Endothelial cell of umbilical vein (primary cell): ENCODE measurements at places on chromosomes 5 and 9. TPM values are rescaled to one million over a fixed set of nuclear protein-coding genes. Genes with fewer than 3 reads are reported as not detected.

ZFP2 gene
- 0.21 and 0.75 TPM in 2 replicates for total RNA-seq

ARL14EPL gene
- total RNA-seq: 0.58 TPM in 1 of 2 replicates, not detected in the other

PCDHA1 gene
- not detected in 2 replicates for total RNA-seq

ANXA2R gene
- total RNA-seq: 6.6 and 8.1 TPM in 2 replicates

PCDHA4 gene
- total RNA-seq: 0.04 and 0.14 TPM in 2 replicates

GRCh38 chr9:83526211-83526610, 12.0 kb downstream of the FRMD3 start:
- no peak for DNase-seq

- DNase-seq: no peak
Observed at GRCh38 chr5:40828021-40828631, 6.9 kb downstream of the RPL37 start.

DNA sequence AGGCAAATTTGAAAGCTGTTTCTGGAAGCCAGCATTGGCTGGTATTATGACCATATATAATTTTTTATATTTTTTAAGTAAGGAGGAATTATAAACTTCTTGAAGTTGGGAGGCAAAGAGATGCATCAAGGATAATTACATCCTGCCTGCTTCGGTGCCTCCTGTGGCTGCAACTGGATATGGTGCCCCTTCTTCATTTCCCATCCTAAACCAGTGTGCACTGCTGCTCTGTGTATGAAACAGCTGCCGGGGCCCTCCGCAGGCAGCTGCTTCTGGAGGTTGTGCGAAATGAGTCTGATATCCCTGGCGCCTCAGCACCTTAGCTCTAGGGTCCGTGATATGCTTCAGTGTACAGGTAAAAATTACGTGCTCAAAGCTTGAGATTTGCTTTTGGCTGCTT, 304.2 kb downstream of the ENC1 start:
- DNase-seq: no peak

GRCh38 chr5:78805474-78806124, 157.0 kb upstream of the LHFPL2 start:
- no peak for DNase-seq

DNA sequence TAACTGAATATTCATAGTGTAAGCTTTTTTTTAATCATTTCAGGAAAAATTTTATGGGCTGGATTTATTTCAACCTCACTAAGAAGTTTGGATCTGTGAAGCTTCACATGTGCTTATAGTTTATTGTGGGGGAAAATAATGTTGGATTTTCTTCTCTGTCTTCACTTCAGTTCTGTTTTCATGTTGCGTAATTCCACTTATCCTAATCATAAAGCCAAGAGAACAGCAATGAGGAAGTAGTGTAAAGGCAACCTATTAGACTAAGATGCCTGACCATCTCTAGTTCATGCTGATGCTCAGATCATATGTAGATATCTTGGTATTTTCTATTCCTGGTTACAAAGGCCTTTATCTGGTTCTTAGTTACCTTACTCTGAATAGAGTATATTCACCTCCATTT, 50.0 kb downstream of the CD180 start:
- no peak for DNase-seq

GRCh38 chr5:160210606-160211005, 18.7 kb upstream of the FABP6 start:
- DNase-seq: no peak

GRCh38 chr5:120803282-120803681, 339.2 kb downstream of the PRR16 start:
- peak; percentile 15 for DNase-seq
